ENCODE measurements at places on chromosomes 11 and 22.

GRCh38 chr11:74072721-74073120 is 63.8 kb upstream of the UCP3 start:
- DNase-seq = no peak

DNA sequence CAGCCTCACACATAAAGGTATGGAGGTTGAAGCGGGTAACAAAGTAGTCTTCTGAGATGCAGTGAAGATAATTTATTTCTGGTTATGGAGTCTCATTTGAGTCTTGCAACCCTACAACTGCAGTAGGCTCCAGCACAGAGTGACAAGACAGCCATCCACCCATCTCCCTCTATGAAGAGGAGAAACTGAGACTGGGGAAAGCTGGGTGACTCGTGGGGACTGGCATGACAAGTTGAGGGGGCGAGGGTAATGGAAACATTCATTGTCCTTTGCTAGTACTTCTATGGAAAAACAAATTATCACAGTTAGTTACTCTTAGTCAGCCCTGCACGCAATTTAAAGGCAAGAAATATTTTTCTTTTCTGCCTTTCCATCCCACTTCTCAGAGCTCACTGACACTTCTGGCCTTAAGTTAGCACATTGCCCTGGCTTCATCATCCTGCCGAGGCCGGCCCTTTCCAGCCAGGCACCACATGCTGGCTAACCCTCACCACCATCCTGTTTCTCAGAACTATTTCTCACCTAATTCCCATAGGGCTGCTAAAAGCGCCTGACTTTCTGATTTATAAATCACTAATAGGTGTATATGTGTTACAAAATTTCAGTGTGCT is 361.1 kb downstream of the ETS1 start:
- DNase-seq = no peak

GRCh38 chr11:8209208-8209807 is 40.5 kb upstream of the RIC3 start:
- no peak for DNase-seq

DNA sequence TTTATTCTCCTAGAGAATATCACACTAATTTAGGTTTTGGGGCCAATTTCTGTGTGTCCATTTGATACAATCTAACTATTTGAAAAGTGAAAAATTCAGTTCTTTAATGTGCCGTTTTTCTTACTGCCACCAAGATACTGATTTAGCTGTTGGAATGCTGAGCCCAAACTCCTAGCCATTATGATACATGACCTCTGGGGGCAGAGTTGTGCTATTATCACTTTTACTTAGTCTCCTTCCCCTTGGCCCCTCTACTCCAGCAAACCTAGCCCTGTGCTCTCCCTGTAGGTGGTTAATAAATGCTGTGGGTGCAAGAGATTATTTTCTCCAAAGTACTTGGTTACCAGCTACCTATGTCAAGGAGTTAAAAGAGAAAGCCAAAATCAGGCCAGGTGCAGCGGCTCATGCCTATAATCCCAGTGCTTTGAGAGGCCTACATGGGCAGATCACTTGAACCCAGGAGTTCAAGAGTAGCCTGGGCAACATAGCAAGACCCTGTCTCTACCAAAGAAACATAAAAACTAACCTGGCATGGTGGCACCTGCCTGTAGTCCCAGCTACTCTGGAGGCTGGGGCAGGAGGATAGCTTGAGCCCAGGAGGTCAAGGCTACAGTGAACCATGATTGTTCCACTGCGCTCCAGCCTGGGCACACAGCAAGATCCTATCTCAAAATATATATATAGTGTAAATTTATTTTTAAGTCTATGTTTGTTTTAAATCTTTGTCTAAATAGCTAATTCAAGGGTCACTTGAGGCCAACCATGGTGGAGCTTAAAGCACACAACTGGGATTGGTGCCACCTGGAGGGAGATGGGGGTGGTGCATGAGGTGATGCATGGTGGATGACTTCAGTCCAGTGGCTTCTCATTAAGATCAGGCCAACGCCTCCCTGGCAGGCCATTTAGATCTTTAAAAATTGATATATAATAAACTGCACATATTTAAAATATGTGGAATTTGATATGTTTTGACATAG is 193.2 kb upstream of the PLET1 start:
- no peak for DNase-seq

GRCh38 chr22:20166703-20167102 is 15.8 kb upstream of the CCDC188 start:
- no peak for DNase-seq

DNA sequence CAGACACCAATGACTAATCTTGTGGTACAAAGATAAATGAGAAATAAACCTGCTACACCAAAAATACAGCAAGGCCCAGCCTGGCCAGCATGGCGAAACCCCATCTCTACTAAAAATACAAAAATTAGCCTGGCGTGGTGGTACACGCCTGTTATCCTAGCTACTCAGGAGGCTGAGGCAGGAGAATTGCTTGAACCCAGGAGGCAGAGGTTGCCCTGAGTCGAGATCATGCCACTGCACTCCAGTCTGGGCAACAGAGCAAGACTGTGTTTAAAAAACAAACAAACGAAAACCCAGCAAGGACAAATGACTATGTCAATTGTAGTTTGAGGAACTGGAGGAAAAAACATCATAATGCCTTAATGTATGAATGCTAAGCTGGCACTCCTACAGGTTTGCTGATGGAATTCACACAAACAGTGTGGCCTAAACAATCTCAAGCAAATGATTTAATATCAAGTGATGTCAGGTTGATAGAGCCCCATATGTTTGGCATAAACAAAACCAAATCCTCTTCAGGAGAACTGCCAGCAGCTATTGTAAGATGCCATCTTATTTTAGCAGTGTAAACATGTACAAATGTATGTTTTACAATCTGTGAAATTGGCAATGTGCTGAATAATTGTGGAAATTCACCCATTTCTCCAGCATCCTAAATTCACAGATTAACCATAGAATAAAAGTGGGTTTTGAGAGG is 20.0 kb downstream of the MMP7 start:
- DNase-seq = no peak

- DNase-seq = no peak
These were observed 22.4 kb upstream of the MOB2 start for GRCh38 chr11:1508986-1509385.

- DNase-seq = no peak
These were observed at the start of gene PLA2G3 for GRCh38 chr22:31139866-31140716. TSS of gene PLA2G3 (minus strand) at chr22:31140508. CDS start at chr22:31140354, 154 bp downstream.

DNA sequence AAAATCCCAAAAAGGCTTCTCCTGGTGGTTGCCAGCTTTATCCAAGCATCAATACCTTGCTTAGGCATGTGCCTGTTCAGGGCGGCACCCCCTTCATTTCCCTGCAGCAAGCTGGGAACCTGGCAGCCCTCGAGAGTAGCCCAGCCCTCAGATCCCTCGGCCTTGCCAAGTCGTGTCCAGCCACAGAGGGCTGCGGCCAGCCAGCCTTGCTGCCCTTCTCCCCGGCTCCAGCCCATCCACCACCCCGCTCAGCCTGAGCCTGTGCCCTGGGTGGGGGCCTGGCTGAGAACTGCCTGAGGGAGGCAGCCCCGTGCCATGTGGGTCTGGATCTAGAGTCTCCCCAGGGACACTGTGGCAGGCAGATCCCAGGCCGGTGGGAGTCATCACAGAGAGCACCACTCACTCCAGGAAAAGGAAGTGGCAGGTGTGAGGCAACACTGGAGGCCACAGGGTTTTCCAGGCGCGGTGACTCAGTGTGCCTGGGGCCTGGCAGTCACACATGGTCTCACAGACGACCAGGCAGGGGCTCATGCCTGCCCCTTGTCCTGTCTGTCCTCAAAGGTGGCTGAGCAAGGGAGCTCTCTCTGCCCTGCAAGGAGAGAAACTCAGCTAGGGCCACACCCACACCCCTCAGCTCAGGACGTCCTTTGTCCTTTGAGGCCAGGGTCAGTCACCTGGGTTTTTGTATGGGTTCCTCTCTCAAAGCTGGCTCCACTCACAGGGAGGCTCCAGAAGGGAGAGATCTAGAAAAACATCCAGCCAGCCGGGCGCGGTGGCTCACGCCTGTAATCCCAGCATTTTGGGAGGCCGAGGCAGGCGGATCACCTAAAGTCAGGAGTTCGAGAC is 12.2 kb upstream of the CDC42BPG start:
- DNase-seq = no peak

DNA sequence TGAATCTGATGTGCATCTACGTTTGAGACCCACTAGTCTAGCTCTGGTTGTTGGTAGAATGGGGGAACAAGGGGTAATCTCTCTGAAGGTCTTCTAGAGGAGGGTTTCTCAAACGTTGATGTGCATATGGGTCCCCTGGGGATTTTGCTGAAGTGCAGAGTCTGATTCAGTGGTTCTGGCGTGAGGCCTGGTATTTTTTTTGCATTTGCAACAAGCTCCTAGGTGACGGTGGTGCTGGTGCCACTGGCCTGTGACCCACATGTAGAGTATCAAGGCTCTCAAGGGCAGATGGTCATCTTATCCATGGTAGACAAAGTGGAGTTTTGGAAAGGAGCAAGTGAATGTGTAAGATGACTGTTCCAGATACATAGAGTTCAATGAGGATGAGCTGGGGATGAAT is 97.1 kb downstream of the CEP164 start:
- DNase-seq = no peak

GRCh38 chr22:35838855-35839576 is 121.3 kb downstream of the APOL5 start:
- DNase-seq = peak; percentile 65

GRCh38 chr11:99925968-99926367 is 761.1 kb upstream of the ARHGAP42 start:
- DNase-seq = no peak
